ENCODE measurements at places on chromosomes 7 and 10.

DNA sequence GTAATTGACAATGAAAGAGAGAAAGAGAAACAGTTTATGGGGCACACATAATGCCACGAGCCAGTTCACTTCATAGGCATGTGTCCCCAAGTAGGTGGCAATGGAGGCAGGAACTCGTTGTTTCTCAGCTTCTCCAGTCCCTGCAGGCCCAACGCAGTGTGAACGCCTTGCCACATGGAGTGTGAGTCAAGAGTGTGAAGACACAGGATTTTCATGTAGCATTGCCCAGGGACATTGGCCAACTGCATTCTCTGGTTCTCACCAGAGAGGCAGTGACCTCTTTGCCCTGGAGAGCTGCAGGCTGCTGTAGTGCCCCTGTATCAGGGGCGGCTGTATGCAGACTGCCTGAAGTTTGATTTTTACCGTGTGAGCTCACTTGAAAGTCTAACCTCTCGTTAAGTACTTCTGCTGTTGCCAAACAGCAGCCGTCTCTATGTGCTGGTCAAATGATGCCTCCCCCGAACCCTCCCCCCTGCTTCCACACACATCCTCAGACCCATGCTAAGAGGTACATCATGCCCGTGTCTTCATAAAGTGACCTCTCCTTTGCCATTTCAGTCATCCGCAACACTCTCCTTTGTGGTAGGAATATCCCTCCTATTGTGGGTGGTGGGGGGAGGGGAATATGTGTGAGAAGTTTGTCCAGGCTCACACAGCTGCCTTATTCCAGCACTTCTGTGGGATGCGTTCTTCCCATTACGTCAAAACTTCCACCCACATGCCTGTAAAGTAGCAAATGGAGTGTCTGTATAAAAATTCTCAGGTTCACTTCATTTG, 12.7 kb downstream of the LRRC18 start:
- DNase-seq, result no peak

- DNase-seq, result peak; percentile 68
Measured at GRCh38 chr10:102814873-102815661, 22.1 kb downstream of the CYP17A1 start.

GRCh38 chr10:32160864-32161263, 104.6 kb upstream of the KIF5B start:
- DNase-seq, result no peak

GRCh38 chr7:2613931-2614600, 17.7 kb upstream of the TTYH3 start:
- no peak for DNase-seq

DNA sequence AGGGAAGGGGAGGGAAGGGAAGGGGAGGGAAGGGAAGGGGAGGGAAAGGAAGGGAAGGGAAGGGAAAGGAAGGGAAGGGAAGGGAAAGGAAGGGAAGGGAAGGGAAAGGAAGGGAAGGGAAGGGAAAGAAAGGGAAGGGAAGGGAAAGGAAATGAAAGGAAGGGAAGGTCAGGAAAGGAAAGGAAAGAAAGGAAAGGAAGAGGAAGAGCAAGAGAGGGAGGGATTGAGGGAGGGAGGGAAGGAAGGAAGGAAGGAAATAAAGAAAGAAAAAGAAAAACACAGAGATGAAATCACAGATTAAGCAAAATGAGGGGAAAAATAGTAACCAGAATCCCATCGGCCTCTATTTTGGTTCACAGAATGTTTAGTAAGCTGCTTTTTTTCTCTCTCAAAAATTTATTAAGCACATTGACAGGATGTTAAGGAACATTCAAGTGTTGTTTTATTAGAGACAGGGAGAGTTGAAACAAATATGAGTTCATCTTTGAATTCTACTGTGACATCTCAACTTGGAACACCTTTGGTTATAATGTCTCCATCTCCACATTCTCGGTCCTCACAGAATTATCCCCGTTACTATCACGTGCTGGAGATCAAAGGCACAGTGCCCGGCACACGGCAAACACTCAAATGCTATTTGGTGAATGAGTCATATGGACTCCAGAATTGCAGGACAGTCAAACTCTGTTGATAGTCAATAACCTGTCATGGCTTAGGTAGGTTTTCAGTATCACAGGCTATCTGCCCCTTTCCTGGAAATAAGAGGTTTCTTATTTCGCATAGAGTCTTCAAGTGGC, 52.4 kb downstream of the ABCB1 start:
- DNase-seq, result no peak

- no peak for DNase-seq
Measured at GRCh38 chr7:70789481-70790214, 342.3 kb upstream of the GALNT17 start.

DNA sequence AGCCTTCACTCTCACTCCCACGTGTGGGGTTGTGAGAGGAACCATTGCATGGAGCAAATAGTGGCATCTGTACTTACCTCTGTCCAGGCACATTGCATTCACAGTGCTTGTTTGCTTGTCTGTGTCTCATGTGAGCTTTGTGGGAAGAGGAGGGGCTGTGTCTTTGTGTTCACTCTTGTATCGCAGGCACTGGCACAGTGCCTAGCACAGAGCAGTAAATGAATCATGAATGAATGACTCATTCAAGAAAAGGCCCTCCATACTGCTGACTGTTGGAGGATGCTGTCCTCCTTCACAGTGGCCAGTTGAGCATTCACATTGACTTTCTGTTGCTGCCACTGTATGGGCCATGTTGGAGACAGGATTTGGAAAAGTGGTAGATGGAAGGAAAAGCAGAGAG, 125.3 kb downstream of the SORCS3 start:
- DNase-seq, result peak; percentile 63

DNA sequence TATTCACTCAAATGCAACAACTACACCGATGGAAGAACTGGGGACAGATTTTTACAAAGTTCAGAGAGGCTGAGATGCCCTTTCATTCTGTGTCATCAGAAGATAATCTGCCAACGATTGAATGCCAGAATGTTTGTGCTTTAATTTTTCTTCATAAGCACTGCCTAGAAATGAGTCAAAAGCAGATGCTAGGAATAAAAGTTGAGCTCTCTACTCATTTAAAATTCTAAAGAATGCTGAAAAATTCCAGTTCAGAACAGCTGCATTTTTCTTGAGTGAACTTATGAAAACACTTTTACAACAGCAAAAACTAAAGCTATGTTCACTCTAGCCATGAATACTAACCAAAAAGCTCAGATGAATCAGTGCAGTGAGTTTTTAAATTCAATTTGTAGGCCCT, 22.3 kb upstream of the FAM133B start:
- no peak for DNase-seq

GRCh38 chr10:4687397-4687796, 138.6 kb upstream of the AKR1E2 start:
- peak; percentile 55 for DNase-seq

- DNase-seq, result no peak
Measured at GRCh38 chr7:104976966-104977636, 36.9 kb upstream of the KMT2E start.

- DNase-seq, result no peak
Measured at GRCh38 chr10:124522131-124522932, 60.7 kb downstream of the LHPP start.

- DNase-seq, result no peak
Measured at GRCh38 chr7:7675686-7676085, 35.1 kb downstream of the UMAD1 start.

GRCh38 chr7:157737151-157738065, 400.6 kb downstream of the DNAJB6 start:
- no peak for DNase-seq

GRCh38 chr10:120572307-120572706, 115.3 kb downstream of the PLPP4 start:
- DNase-seq, result no peak

DNA sequence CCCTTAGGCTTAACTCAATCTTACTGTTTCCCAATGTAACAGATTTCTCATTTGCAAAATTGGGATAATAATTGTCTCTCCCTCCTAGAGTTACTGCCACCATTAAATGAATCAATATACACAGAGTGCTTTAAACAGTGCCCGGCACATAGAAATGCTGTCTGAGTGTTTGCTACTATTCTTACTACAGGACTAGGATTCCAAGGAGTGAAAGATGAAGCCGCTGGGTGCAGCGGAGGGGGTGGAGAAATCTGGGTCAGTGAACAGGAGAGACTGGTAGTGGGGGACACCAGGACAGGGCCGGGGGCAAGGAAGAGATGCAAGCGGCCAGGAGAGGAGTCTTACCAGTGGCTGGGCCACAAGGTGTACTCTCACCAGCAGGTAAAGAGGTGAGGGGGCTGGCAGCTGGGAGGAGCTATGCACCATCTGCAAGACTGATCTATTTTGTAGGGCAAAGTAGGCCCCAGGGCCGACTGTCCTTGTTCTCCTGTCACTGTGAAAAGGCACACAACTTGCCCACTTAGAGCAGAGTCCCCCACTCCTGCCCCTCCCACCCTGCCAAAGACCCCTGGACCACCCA, 18.5 kb upstream of the PRRT4 start:
- no peak for DNase-seq

- DNase-seq, result no peak
Measured at GRCh38 chr10:100628061-100628460, 92.3 kb downstream of the HIF1AN start.

GRCh38 chr10:10644676-10645385, 372.8 kb upstream of the CELF2 start:
- DNase-seq, result no peak

GRCh38 chr10:121860810-121861209, 67.0 kb downstream of the ATE1 start:
- no peak for DNase-seq

DNA sequence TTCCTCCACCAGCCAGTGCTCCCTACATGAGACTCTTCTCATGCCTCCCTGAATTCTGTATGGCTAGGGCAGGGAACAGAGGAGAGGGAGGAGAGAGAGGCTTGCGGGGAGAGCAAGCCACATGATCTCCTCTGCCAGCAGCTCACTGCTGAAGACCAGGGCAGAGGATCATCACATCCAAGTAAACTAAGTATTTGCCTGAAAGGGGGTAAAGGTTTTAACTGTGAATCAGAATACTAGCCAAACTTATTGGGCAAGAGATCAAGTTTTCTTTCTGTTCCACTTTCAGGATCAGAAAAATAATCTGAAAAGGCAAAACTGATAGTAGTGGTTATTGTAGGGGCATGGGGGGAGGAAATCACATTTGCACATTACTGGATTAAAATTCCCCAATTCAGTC, 17.8 kb upstream of the ERCC6 start:
- DNase-seq, result no peak
